ENCODE measurements at places on chromosomes 5 and 9.

DNA sequence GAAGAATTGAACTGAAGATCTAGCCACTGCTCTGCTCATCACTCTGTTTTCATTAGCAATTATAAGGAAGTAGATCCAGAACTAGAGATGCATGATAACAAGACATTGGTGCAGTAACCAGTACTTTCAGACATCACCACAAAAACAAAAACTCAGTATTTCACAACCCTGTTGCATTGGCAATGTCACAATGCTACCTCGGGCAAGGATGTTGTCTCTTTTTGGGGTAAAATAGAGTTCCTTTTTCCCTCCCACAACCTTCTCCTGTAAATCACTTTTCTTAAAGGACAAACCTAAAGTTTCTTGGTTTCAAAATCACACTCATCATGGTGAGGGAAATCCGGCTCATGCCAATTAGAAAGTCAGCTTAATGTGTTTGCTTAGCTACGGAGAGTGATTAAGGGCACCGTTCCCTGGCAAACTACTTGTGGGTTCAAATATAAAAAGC, 420.1 kb upstream of the MEF2C start:
- no peak for DNase-seq

GRCh38 chr5:74889523-74890105, 23.4 kb upstream of the FAM169A start:
- DNase-seq, result no peak

DNA sequence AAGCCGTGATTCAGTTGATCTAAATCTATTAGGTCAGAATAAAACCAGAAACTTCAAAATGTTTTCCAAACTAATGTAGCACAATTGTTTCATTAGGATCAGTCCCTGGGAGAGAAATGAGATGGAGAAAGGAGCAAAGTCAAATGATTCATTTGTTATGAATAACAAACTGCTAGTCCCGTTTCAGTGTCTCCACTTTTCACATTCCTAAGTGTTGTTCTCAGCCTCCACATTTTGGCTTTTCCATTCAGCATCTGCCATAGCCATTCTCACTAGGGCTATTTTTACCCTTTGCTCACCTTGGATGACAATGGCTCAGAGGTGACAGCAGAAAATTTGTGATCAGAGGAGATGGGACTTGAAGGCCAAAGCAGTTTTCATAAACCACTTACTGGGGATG, 314.1 kb upstream of the KIF2A start:
- no peak for DNase-seq

GRCh38 chr5:98936948-98937715, 8.3 kb upstream of the CHD1 start:
- DNase-seq, result no peak

DNA sequence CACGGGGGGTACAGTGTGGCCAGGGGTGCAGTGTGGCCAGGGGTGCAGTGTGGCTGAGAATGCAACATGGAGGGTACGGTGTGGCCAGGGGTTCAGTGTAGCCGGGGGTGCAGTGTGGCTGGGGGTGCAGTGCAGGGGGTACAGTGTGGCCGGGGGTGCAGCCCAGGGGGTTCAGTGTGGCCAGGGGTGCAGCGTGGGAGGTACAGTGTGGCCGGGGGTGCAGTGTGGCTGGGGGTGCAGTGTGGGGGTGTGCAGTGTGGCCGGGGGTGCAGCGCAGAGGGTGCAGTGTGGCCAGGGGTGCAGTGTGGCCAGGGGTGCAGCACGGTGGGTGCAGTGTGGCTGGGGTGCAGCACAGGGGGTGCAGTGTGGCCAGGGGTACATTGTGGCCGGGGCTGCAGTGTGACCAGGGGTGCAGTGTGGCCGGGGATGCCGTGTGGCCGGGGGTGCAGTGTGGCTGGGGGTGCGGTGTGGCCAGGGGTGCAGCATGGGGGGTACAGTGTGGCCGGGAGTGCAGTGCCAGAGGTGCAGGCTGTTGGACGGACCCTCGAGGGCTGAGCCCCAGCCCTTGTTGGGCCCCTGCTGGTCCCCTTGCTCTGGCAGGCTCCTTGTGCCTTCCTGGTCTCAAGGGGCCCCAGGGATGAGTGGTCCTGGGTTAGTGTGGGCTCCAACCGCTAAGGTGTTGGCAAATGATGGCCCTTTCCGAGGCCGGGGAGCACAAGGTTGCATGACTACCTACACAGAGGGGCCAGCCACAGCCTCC, 17.9 kb downstream of the TPPP start:
- no peak for DNase-seq

GRCh38 chr5:69528035-69528434, 32.0 kb upstream of the GTF2H2C start:
- DNase-seq, result no peak

- peak; percentile 89 for DNase-seq
Measured at GRCh38 chr5:115296124-115297022, at the start of gene CCDC112. TSS of gene CCDC112 (minus strand) at chr5:115296654. CDS start at chr5:115296543, 111 bp downstream.

GRCh38 chr5:168118042-168118668, 173.3 kb upstream of the WWC1 start:
- DNase-seq, result no peak

- peak; percentile 25 for DNase-seq
Measured at GRCh38 chr9:75532233-75533050, 358.0 kb upstream of the PCSK5 start.

- DNase-seq, result no peak
Measured at GRCh38 chr9:91930475-91930874, 19.6 kb downstream of the ROR2 start.

- DNase-seq, result no peak
Measured at GRCh38 chr5:109910874-109911273, 221.1 kb downstream of the MAN2A1 start.

DNA sequence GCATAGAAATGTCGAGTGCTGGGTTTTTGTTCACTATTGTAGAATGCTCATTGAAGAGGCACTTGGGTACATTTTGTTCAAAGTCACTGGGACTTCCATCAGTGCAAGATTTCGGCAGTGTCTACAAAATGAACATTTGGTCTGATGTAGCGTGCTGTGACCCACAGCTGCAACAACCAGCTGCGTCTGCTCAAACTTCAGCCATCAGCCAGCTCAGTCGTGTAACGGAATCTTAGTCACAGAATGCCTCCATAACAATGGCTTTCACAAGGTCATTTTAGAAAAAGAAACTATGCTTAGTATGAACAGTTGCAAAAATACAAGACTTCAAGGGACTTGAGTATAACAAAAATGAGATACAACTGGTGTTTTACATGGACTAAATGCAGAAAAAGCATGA, 828.1 kb upstream of the GRAMD2B start:
- DNase-seq, result no peak

DNA sequence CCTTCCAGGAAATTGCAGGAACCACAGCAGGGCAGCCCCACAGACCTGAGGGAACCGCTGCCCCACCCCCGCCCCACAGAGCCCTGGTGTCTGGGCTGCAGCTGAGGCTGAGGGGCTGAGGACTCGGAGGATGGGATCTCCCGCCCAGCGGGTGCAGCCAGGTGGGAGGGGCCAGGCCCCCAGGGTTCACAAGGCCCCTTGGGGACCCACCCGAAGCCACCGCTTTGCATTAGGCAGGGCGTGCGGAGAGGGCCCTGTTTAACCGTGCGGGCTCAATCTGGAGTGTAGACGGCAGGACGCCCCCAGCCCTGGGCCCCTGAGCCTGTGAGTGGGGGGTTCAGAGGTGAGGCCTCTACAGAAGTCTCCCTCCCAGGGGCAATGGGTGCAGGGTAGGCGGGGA, 10.8 kb downstream of the NOTCH1 start:
- DNase-seq, result no peak

DNA sequence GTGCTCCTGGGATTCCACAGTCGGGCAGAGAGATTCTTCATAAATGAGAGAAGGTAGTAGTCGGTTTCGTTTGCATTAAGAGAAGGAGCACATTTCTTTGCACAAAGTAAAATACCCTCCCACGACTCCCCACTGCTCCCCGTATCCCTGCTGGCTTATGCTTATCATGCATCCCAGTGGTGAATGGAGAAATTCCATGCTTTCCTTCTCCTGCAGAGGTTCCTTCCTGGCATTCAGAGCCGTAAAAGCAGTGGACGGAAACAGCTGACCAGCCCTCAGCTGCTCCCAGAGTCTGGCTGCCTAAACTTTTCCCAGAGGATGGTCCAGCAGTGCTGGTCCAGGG, 93.1 kb downstream of the C9orf152 start:
- no peak for DNase-seq

DNA sequence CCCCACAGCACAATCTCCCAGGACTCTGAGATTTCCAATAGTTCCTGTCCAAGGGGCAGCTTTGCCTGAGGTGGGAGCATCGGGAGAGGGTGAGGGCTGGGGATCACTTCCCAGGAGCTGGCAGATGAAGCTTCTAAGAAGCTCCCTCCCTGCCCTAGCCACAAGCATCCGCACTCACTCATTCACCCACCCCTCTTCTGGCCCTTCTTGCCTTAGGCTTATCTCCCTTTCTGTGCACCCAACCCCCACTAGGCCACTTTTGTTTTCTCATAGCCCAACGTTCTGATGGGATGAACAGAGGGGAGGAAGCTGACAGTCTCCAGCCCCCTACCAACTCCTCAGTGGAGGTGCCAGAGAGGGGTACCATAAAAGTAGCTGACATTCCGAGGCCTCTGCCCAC, 3.7 kb upstream of the PCDH1 start:
- DNase-seq, result no peak

GRCh38 chr5:25009063-25009462, 364.3 kb upstream of the CDH10 start:
- DNase-seq, result no peak

DNA sequence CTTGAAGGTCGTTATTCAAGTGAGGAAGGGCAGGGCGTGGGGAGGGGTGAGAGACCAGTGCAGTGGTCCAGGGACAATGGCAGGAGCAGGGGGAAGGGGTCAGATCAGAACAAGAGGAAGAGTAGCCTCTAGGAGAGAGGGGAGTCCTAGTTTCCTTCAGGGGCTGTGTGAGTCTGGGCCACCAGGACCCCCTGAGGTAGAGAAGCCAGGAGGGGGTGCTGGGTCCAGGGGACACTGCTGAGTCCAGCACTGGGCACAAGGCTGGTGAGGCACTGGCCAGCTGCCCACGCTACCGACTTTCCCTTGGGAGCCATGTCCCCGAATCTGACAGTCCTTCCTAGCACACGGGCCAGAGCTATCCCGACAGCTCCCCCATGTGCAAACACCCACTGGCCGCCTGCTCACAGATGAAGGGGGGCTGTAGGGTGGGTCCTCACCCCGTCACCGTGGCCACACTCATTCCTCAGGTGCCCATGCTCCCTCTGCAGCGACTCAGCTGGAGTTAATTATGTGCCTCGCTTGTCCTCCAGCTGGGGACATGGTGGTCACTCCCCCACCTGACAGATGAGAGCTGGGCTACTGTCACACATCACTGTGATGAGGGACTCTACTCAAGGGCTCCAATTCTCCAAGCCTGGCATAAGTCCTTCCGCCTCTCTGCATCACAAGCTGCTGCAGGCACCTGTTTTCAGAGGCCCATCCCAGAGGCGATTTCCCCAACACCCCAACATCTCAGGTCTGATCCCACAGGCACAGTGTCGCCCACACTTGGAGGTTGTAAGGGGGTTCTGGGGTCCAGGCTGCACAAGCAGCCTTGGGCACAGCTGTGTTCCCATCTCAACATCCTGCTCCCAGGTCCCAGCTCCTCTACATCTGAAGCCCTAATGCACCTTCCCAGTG, 115.1 kb downstream of the GABBR2 start:
- no peak for DNase-seq

DNA sequence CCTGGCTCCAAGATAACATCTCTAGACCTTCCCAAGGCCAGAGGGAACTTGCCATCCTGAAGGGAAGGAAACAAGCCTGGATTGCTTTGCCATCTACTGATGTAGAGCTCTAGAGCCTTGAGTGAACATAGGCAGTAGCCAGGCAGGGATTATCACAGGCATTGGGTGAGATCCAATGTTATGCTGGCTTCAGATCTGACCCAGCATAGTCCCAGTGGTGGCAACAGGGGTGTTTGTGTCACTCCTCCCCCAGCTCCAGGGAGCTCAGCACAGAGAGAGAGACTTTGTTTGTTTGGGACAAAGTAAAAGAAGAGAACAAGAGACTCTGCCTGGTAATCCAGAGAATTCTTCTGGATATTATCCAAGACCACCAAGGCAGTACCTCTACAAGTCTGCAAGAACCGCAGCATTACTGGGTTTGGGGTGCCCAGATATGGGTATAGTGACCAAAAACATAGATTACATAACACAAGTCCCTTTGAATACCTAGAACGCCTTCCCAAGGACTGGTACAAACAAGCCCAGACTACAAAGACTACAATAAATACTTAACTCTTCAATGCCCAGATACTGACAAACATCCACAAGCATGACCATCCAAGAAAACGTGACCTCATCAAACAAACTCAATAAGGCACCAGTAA, 137.6 kb upstream of the DAPK1 start:
- DNase-seq, result no peak

DNA sequence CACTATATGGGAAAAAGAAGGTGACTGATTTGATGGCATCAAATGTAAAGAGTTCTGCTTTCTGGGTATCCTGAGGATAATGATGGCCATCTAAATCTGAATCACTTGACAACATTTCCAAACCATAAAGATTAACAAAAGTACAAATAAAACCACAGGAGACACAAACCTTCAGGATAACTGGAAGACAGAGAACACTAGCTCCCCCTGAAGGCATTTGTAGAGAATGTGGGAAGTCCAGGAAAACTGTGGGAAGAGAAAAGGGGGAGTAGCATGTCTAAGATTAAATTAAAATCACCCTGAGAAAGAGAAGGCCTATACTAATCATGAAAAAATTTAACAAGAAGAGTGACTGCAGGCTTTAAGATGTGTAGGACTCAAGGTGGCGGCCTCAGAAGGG, 116.2 kb downstream of the PRELID2 start:
- peak; percentile 20 for DNase-seq

GRCh38 chr5:116320486-116320885, 235.7 kb downstream of the COMMD10 start:
- DNase-seq, result no peak

DNA sequence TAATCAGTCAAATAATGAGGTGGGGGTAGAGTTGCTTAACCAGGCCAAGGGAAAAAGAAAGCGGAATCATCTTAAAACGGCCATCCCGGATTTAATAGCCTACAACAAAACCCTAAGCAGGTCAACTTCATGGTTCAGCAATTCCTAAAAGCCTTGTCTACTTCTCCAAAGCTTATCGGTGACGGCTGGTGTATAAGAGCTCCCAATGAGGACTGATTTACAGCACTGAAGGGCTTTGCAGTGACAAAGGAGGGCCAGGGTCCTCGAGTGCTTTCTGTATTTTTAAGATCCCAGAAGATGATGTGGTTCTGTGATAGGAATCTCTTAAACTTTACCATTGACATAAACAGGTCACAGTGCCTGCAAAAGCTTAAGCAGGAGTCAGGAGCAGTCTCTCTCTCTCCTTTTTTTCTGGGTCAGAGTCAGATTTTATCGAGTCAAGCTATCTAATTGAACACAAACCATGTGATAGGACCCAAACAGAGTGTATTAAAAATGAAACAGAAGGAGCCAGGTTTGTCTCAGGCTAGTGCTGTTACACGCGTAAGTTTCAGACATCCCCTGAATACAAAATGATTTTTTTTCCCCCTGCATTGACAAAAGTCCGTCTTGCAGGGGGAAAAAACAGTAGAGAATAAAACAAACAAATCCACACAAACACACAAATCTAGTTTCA, 663.6 kb upstream of the ZNF608 start:
- DNase-seq, result peak; percentile 67

All from brain (organoid and tissue), 16 donors.